Activated B cell treated with CpG ODN at 0.5 μM for 24 hours (primary cell): ENCODE measurements at places on chromosomes 4 and X. TPM values are rescaled to one million over a fixed set of nuclear protein-coding genes. Genes with fewer than 3 reads are reported as not detected.

ADGRL3 gene
- total RNA-seq = not detected in 2 replicates

DNA sequence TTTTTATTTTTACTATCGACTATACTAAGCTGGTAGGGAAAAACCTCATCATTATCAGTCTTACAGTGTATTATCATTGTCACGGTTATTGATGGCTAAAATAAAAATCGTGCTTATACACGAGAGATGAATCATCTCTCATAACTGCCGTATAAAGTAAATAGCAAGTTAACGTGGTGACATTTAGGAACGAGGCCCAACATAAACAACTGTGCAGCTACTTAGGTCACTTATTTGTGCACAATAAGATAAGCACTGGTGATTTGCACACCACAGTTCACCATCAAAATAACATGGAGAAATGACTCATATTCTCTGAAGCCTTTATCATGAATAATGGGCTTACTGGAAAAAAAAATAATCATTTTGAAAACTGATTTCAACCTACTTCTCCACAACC lies 482.0 kb upstream of the TENM3 start:
- H3K4me3 ChIP-seq = no peak overlapping the region
- no peaks in the 10 kb centered on the region for H3K27me3 ChIP-seq
- no peak overlapping the region for H3K27ac ChIP-seq
- no peak for DNase-seq

DNA sequence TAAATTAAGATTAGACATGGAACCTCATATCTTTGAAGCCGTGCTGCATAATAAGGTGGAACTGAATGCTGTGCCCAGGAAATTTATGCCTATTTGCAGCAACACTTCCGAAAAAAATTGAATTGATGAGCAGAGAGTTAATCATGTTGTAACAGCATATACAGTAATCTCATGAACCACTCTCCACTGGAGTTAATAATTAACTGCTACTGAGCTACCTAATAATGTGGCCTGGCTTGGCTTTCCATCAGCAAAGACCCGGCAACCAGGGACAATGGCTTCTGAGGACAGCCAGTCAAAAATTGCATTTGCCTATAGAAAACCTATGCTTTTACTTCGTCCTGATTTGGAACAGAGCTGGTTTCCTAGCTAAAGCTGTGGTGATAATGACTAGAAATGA lies 63.8 kb upstream of the GATB start:
- DNase-seq = no peak
- H3K36me3 ChIP-seq = no peaks in the 10 kb centered on the region
- no peak overlapping the region for H3K27ac ChIP-seq
- H3K4me3 ChIP-seq = no peak overlapping the region

DNA sequence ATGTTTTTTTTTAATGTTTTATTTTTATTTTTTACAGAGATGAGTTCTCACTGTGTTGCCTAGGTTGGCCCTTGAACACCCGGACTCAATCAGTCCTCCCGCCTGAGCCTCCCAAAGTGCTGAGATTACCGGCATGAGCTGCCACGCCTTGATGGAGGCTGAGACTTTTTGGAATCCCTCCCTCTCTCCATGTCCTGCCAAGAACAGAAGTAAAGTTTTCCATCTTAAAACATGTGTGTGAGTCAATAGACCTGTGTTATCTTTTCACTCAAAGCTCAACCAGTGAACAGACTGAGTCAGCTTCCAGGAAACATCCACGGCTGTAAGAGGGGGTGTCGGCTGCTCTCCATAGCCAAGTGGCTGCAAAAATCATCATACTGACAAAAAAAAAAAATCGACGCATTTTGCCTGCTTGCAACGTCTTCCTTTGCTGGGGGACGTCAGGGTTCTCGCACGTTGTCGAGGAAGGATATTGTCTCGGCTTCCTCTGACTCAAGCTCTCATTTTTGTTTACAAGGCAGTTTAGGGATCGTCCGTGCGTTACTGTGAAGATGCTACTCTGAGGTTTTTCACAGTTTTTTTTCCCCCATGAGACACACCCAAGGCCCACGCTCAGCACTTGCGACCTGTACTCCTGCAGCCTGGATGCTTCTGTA lies 10.0 kb upstream of the ASMTL start:
- peak overlapping the region; percentile 65 for H3K27ac ChIP-seq
- no peaks in the 10 kb centered on the region for H3K27me3 ChIP-seq
- H3K4me1 ChIP-seq = peaks cover 62% of the 10 kb centered on the region
- peak; percentile 13 for DNase-seq
